ENCODE measurements at places on chromosomes 11 and 22.
A peak's percentile ranks its signal among the peaks of the same experiment; 100 is the strongest.

DNA sequence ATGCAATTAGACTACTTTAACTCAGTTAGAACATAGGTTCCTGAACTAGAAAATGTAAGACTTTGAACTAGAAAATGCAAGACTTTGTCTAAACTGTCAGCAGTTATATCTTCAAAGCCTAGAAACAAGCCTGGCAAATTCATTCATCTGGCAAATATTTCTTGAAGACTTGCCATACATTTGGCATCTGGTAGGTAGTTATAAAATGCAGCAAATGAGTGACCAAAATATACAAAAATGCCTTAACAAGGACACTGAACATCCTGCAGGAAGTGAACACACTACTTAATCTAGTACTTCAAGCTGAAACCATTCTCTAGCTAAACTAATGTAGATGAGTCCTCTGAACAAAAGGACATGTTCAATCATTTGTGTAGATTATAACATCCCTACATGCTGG, 84.7 kb upstream of the SCUBE2 start:
- no peak for DNase-seq

GRCh38 chr22:41106122-41106968, 14.0 kb downstream of the EP300 start:
- no peak for DNase-seq

DNA sequence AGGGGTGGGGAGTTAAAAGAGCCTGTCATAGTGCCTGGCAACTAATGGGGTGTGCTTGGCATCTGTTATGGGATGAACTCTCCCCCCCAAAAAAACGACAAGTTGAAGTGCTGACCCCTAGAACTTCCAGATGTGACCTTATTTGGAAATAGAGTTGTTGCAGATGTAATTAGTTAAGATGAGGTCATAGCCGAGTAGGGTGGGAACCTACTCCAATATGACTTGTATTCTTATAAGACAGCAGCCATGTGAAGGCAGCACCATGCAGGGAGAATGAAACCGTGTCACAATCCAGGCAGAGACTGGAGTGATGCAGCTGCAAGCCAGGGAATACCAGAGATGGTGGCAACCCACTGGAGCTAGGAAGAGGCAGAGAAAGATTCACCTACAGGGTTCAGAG, 394.5 kb downstream of the TENM4 start:
- no peak for DNase-seq

DNA sequence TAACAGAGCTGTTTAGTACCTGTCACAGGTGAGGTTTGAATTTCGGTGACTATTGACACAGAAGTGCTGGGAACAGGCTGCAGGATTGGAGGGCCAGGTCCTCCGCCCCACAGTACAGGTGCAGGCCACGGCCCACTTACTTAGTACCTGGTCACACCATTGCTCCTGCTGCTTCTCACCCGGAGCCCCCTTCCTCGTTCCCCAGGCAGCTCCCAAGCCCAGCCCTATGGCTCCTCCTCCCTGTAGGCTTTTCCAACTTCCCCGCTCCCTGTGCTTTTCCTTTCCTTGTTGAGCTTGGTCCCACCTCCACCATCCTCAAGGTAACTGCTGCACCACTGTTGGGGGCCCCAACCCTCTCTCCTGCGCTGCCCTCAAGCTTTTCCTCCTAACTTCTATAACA, 27.9 kb upstream of the ANO1 start:
- DNase-seq = no peak

GRCh38 chr11:64934682-64935358, 873 bp downstream of the GPHA2 start:
- DNase-seq = no peak

- DNase-seq = no peak
Observed at GRCh38 chr11:119709638-119710346, 19.2 kb downstream of the NECTIN1 start.

DNA sequence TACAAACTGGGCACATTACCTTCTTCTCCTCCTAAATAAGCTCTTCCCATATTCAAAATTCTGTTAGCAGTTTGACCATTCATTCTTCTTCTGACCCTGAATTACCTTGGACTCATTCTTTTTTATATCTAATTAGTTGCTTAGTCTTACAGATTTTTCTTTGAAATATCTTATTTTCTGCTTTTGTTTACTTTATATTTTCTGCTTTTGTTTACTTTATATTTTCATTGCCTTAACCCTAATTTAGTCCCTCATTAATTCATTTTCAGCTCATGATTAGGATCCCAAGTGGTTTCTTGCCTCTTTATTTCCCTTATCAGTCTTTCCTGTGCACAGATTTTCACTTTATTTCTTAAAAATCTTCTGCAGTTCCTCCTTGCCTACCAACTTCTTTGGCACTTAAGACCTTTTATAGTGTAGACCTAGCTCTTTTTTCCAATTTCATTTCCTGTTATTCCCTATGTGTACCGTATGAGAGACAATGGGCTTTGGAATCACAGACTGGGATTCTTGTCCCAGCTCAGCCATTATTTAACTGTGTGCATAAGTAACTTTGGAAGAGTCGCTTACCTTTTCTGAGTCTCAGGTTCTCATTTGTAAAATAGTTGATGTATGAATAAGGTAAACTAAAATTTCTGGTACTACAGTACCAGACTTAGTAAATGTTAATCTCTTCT, 39.2 kb downstream of the SIK2 start:
- DNase-seq = no peak

GRCh38 chr11:33582636-33583325, 117.8 kb downstream of the C11orf91 start:
- DNase-seq = no peak

DNA sequence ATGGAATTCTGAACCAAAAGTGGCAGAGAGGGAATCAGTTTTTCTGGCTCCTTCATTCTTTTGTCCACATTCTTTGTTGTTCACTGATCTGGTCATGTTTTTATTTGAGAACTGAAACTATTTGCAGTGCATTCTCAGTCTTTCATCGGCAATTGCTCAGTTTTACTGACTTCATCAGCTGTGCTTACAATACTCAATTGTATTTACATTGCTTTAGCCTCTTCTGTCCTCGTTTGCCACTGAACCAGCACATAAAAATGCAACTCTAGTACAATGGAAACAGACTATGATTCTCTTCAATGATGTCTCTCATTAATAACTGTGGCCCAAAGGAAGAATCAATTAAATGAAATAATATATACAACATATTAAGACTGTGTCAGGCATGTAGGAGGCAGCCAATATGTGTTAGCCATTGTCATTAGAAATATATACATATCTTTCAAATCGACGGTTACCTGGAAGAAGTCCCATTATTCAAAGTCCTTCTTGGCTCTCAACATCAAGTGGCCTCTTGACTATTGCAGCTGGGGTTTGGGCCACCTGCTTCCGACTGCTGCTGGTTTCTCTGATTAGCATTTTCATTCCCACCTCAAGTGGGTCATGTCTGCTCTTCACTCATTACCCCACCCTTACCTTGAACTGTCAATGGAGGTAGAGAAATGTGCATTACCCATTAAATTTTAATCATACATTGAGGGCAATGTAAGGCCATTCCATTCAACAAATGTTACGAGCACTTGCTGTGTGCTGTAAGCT, 600.1 kb downstream of the INSC start:
- peak; percentile 83 for DNase-seq

DNA sequence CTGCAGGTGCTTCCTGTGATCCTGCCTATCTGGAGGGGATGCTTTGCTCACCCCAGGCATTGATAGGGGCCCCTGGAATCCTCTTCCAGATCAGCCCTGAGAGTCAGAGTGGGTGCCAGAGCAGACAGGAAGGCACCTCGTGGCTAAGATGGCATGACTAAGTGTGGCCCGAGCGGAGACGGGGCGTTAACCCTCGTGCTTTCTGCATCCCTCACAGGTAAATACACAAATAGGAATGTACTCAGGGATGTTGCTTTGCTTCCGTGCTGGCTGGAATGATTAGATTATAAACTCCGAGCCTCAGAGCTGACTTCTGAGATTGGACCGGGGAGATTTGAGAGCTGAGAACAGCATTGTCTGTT, 312.7 kb upstream of the B3GAT1 start:
- DNase-seq = no peak

DNA sequence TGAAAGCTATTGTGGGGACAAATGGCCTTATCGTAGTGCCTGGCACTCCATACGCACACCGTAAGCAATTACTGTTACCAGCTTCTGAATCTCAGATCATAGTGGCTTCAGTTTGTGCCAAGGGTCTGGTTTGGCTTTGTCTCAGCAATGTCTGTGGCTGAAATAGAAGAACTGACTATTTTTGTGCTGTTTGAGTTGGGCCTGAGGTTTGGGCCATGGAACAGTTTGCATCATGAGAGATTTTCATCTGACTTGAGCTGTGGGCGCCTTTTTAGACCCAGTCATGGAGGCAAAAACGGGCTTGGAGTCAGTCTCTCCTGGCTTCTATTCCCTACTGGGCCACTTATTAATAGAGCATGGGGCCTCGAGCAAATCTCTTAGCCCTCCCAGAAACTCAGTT, 121.1 kb upstream of the CRYBB3 start:
- no peak for DNase-seq

DNA sequence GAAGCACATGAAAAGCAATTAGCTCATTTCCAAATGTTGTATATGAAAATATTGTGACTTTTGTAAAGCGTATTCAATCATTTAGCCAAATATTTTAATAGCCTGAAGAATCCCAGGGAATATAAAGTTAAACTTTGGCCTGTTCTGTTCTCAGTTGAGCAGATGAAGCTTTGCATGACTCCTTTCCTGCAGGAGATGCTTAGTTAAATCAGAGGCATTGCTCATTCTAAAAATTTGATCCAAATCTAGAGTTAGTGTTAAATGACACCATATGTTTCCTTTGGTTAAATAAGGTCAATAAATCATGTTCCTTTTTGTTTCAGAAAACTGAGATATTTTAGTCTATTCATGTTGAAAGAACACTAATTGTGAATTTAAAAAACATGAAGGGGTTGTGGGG, 51.2 kb upstream of the BIRC3 start:
- DNase-seq = no peak

GRCh38 chr11:78961937-78962701, 387.5 kb upstream of the NARS2 start:
- peak; percentile 89 for DNase-seq

DNA sequence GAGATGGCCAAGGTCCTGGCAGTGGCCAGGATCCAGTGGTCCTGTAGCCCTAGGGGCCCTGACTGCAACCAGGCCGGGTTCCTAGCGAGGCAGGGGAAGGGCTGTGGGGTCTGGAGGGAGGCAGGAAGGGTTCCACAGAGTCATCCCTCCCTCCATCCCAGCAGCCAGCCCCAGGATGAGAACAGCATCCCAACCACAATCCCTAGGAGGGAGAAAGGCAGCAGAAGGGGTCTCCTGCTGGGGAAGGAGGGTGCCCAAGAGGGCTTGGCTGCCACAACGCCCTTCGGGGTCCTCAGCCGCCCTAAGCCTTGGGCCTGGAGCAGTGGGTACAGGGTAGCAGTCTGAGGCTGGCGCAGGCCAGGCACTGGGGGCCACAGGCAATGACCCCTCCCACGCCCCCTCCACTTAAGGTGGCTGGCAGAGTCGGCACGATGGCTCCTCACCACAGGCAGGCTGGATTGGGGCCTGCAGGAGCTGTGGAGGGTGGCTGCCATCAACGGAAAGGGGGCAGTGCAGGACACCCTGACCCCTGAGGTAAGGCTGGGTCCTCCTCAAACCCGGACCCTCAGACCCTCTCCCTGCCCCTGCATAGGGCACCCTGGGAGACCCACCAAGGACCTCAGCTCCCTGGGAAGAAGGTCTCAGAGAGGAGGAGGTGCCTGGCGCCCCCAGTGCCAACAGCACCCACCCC, 7.2 kb downstream of the SLC22A12 start:
- DNase-seq = no peak

DNA sequence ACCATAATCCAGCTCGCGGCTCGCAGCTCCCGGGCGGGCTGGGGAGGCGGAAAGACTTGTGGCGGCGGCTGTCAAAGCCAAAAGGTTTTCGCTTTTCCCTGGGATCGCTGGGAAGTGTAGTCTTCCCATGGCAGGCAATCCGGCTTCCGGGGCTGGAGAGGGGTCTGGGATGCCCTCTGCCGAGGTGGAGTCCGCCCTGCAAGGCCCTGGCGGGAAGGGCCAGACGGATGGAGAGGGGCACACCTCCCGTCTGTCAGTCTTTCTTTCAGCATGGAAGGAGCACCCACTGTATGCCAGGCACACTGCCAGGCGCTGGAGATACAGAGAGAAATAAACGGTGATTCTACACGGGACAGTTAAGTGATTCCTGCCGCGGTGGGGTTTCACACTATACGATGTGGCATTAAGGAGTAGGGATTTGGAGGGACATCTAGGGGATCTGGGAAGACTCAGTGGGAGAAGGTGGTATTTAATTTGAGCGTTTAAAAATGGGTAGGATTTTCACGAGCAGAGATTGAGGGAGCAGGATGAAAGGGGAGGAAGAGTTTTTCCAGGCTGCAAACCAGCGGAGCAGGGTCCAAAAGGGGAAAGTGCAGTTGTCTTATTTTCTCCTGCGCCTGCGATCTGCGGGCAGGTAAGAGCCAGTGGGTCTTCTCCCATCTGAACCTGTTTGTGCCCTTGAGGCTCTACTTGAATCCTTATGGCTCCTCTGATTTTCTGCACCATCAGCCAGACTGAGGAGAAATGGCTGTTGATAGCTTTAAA, at the start of gene BACE1:
BACE1 (minus strand) TSS at position 60 of the 765 bp plus-strand sequence. CDS start 461 bp downstream, outside the sequence.
- peak; percentile 55 for DNase-seq

DNA sequence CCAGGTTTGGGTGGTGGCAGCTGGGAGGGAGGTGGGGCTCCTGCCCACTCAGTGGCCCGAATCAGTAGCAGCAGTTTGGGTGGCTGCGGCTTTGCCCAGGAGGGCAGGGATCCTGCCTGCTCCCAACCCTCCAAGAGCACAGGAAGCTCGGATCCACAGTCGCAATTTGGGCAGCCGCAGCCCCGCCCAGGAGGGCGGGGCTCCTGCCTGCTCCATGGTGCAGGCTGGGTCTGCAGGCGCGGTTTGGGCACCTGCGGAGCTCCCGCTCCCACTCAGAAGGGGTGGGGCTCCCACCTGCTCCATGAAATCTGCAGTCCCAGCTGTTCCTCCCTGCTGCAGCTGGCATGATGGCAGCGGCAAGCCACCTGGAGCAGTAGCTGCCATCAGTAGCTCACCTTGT, 38.1 kb upstream of the CALCB start:
- no peak for DNase-seq

DNA sequence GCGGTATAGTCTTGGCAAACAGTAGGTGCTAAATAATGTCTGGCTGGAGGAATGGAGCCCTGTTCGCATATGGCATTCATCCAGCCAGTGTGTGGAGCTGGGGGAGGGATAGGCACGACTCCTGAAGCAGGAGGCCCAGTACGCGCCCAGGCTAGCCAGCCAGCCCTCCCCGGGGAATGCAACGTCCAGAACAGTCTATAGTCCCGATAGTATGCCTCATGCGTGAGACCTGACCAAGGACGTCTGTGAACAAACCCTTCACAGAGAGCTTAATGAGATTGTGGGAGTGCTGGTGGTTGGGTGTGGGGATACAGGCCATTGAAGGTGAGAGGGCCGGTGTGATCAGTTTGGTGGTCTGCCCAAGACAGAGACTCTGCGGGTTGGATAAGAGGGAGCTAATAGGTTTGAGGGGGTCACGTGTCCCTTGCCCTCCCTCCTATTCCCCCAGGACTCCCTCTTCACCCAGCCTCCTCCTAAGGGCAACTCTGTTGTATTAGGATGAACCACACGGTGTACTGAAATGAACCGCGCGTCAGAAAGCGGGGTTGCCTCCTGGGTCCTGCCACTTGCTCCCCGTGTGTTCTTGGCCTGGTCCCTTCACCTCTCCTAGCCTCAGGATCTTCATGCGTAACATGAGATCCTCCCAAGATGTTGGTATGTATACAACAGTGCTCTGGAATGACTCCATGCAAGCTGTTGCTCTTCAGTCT, 987 bp upstream of the GRIK4 start:
- DNase-seq = no peak
